ENCODE measurements at places on chromosomes 12 and 14.

- DNase-seq: no peak
Observed at GRCh38 chr12:6313326-6313940, 3.0 kb downstream of the PLEKHG6 start.

DNA sequence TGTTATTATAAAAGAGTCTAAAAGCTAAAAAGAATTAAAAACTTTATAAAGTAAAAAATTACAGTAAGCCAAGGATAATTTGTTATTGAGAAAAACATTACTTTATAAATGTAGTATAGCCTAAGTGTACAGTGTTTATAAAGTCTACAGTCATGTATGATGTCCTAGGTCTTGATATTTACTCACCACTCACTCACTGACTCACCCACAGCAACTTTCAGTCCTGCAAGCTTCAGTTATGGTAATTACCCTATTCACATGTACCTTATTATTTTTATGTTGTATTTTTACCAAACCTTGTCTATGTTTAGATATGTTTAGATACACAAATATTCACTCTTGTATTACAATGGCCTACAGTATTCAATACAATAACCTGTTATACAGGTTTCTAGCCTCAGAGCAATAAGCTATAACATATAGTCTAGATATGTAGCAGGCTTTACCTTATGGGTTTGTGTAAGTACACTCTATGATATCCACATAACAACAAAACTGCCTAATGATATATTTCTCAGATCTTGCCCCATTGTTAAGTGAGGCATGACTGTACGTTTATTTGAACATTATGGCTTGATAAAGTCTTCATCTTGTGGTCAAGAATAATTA, 113.7 kb upstream of the KITLG start:
- DNase-seq: no peak

DNA sequence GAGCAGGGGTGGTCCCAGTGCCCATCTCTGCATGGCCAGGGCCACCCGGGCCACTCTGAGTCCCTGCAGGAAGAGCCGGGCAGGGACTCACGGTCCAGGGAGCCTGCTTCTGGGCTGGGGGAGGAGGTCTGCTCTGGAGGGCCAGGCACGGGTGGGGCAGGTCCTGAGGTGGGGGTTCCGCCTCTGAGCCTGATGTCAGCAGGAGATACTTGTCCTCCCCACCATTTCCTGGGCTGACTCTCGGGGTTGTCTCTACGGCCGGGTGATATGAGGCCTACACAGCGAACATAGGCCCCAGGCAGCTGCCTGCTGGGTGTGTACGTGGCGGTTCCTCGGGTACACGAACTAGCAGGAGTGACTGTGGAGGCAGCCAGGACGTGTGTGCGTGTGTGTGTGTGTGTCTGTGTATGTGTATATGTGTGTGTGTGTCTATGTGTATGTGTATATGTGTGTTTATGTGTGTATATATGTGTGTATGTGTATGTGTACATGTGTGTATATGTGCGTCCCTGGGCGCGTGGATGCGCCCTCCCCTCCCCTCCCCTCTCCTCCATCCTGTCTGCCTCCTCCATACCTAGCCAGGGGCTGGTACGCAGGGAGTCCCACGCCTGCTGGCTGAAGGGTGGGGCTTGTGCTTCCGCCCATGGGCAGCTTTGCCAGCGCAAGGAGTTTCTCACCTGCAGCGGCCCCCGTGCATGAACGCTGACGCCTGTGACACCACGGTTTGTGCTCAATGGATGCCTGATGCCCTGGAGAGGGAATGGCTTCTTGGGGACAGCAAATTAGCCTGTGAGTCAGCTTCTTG, 30.4 kb upstream of the TRAF3 start:
- DNase-seq: no peak

GRCh38 chr12:98817742-98818141, 172.7 kb downstream of the APAF1 start:
- DNase-seq: no peak

GRCh38 chr12:54661048-54661447, 12.9 kb upstream of the DCD start:
- no peak for DNase-seq

- no peak for DNase-seq
Observed at GRCh38 chr12:56234746-56235436, 5.0 kb downstream of the SLC39A5 start.

GRCh38 chr12:94147991-94148738, at the start of gene PLXNC1:
PLXNC1 (plus strand) TSS chr12:94148577; CDS start chr12:94148972, 395 bp downstream.
- no peak for DNase-seq

- DNase-seq: no peak
Observed at GRCh38 chr12:109741970-109742703, 28.5 kb downstream of the FAM222A start.

GRCh38 chr12:57629897-57630471, 3.0 kb downstream of the B4GALNT1 start:
- no peak for DNase-seq

- DNase-seq: no peak
Observed at GRCh38 chr14:68688872-68689371, 103.9 kb downstream of the ZFP36L1 start.

GRCh38 chr12:70774055-70774454, 136.8 kb upstream of the PTPRB start:
- DNase-seq: peak; percentile 79

DNA sequence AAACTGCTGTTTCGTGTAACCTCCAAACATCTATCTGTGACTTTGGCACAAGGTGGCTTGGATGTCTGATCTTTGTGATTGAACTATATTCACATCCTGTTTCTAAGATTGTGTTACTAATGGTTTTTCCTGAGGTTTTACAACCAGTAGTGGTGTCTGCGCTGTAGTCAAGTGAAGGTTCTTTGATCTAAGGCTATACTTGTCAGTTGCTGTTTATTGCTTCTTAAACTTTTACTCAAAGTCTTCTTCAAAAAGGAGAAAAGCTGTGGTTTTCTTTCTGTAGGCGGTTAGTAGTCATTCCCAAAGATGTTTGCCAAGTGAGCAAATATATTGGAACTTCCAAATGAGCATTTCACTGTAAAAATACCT, 12.3 kb upstream of the CALM1 start:
- DNase-seq: no peak

DNA sequence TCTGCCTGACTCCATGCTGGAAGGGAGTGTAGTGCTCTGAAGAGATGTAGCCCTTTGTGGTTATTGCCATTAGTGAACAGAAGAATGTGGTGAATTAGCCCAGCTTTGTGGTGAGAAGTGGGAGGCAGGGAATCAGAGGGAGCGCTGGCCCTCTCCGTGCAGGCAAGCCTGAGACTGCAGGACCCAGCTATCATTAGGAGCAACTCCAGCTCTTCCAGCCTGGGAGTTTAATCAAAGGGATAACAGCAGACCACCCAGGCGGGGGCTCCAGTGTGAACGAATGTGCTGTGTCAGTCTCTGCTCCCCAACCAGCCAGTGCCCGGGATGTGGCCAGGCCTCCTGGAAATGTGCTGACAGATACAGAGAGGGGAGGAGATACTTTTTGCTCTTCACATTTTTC, 142.7 kb downstream of the TTLL5 start:
- no peak for DNase-seq

GRCh38 chr14:74628418-74628817, 16.4 kb upstream of the LTBP2 start:
- DNase-seq: no peak

GRCh38 chr12:53232646-53233461, 845 bp upstream of the RARG start:
- no peak for DNase-seq
